Activated CD4-positive, alpha-beta memory T cell treated with anti-CD3 and anti-CD28 coated beads, Interleukin-2, amount 10 ng/mL, durations not matched to agents 7 days and 5 days (primary cell): ENCODE measurements at places on chromosomes 7 and 10. TPM values are rescaled to one million over a fixed set of nuclear protein-coding genes. Genes with fewer than 3 reads are reported as not detected.

- DNase-seq: no peak
- H3K4me1 ChIP-seq: no peaks in the 10 kb centered on the region
- H3K27me3 ChIP-seq: no peaks in the 10 kb centered on the region
- H3K36me3 ChIP-seq: no peaks in the 10 kb centered on the region
- H3K4me3 ChIP-seq: no peak overlapping the region
Measured at GRCh38 chr10:125559210-125559609, 123.8 kb downstream of the TEX36 start.

DNA sequence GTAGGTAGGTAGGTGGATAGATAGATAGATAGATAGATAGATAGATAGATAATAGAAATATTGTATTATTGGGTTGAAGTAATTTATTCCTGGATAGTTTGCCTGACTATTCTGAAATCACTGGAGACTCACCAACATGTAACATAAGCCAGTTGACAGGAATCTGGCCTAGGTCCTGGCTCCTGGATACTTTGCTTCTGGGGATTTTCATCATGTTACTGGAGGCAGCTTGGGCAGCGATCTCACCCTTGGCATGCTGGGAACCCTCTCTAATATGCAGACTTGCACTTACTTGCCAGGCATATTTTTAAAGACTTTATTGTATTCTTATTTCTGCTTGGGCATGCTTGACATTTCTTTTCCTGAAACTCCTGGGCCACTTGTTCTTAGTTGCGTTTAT, 709.1 kb upstream of the FZD8 start:
- no peak overlapping the region for H3K27ac ChIP-seq
- no peaks in the 10 kb centered on the region for H3K36me3 ChIP-seq
- H3K27me3 ChIP-seq: no peaks in the 10 kb centered on the region
- DNase-seq: no peak

EN2 gene
- total RNA-seq: not detected

PCLO gene
- total RNA-seq: not detected

ACTL6B gene
- total RNA-seq: not detected
